ENCODE measurements at places on chromosomes 2 and 18.

GRCh38 chr18:24930971-24931370, 421.0 kb downstream of the ZNF521 start:
- no peak for DNase-seq

DNA sequence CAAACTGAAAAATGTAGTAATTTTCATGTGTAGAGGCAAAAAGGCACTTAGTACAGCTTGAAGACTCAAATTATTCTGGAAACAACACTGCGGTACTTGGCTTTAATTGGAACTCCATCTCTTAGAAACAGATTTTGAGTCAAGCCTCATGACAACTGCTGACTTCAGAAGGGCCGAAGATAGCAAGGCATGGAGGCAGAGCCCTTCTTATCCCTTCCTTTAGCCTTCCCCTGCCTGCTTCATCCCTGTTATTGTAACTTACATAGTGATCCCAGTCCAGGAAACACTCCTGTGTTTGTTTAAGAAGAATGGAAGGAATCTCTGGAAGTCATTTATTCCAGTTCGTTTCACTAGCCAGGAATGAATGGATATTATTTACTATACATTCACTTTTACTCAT, 110.9 kb upstream of the FAM98A start:
- DNase-seq, result no peak

- DNase-seq, result no peak
Observed at GRCh38 chr2:71680925-71681324, 227.6 kb downstream of the DYSF start.

GRCh38 chr2:190663348-190663747, 14.5 kb downstream of the NAB1 start:
- DNase-seq, result no peak

- DNase-seq, result no peak
Observed at GRCh38 chr18:42517896-42518295, 562.9 kb downstream of the PIK3C3 start.

GRCh38 chr2:72148837-72149555, 1.3 kb upstream of the CYP26B1 start:
- no peak for DNase-seq

GRCh38 chr18:658947-659533, 1.6 kb downstream of the TYMS start:
- DNase-seq, result no peak

DNA sequence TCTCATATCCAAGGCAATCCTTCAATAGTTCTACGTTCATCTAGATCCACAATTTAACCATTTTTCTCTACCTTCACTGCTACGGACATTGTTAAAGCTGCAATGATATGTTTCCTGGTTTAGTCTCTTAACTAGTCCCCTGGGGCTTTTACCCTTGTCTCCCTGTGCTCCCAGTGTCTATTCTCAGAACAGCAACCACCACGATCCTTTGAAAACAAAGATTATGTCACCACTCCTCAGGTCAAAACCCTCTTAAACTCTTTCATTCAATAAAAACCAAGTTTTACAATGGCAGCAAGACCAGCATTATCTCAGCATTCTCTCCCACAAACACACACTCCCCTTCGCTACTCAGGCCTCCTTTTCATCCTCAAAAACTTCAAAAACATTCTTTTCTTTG, 298.2 kb upstream of the CHST9 start:
- no peak for DNase-seq

GRCh38 chr18:77234504-77235365, 14.9 kb upstream of the GALR1 start:
- no peak for DNase-seq

DNA sequence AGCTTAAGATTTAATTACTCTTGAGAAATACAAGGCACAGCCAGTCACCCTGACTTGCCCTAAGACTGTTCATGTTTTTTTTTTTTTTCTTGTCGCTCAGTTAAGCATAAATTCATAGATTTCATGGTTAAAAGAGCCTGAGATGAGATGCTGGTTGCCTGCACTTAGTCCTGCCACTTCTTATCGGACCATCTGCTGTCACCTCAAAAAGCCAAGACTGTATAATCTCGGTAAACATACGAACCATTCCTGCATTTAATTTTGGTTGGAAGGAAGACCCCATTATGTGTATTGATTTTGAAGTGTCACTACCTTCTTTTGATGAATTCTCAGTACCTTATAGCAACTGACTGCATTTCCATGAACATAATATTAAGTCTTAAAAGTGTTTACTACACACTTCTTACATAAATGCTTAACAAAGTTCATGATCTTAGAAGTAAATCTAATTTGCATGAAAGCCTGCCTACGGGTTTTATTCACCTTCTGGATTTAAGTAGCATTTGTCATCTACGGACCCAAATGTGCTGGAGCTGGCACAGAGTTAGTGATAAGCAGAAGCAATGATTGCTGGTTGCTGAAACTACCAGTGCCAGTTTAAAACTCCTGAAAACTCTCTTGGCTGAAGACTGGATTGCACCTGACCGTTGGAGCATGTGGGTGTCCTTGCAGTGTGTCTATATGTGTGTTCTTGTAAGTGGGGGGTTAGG, 843.4 kb downstream of the TMEM182 start:
- DNase-seq, result no peak

DNA sequence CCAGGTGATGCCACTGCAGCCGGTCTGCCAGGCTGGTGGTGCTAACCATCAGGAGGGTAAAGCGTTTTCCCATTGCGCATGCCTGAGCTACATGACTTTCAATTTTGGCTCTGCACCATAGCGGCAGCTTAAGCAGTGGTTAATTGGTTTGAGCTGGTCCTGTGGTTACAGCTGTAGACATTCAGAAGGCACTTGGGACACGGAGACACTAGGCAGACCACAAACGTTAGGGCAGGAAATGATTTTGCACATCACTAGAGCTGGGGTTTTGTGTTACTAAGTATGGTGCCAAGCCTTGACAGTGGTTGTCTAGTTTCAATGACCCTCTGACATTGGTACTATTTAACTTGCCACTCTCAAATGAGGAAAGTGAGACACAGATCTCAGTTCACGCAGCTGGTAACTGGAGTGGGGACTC, 28.9 kb upstream of the CNOT11 start:
- peak; percentile 13 for DNase-seq

- DNase-seq, result no peak
Observed at GRCh38 chr2:46704041-46704440, 211.6 kb downstream of the MCFD2 start.

DNA sequence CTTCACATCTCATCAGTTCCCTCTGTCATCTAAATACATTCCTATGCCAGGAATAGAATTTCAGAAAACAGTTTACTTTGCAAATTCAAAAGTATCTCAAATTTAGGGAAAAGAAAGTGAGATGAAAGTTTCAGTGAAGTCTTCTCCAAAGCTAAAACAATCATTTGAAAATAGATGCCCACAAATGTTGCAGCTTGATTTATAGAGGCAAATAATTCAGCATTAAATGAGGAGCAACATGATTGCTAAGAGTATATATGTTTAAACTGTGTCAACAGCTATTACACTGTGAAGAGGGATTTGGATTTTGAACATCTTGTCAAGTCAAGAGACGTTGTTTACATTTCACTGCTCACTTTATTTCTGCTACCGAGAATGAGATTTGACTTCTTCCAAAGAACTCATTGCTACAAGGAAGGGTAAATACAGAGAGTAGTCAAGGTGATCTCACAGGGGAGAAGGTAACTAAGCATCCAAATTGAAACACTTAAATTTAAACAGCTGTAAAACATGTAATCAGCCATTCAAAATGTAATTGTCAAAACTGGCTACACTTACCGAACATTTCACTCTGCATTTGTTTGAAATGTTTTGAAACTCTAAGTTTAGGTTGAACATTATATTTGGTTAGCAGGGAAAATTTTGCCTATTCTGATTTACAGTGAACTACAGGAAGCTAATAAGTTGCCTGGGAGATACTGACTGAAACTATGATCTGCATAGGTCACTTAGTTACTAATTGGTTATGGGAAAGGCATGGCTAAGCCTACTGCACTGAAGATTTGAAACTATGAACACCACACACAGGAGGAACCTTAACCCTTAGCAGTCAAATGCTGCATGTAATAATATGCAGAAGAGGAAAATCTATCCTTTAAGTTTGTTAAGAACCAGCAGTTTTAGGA, 33.2 kb upstream of the GALNT3 start:
- DNase-seq, result no peak

GRCh38 chr2:239802185-239802649, 222.9 kb downstream of the NDUFA10 start:
- no peak for DNase-seq

GRCh38 chr2:11563784-11564666, 30.2 kb downstream of the GREB1 start:
- DNase-seq, result no peak

GRCh38 chr2:172792711-172793110, 57.1 kb downstream of the RAPGEF4 start:
- no peak for DNase-seq

DNA sequence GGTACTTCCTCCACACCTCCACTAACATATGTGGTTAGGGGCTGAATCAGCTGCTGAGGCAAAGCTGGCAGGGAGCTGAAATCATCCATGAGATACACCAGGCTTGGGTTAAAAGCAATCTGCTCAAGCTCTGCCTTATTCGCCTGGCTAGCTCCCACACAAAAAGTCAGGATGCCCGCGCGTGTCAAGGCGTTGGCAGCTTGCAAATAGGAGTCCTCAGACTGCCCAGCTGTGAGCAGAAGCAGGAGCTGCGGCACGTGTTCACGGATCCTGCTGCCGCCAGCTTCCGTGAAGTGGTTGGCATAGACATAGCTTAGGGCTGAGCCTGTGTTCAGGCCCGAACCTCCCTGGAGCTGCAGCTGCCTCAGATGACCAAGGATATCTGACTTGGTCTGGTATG, 35.3 kb downstream of the COL6A3 start:
- DNase-seq, result no peak

DNA sequence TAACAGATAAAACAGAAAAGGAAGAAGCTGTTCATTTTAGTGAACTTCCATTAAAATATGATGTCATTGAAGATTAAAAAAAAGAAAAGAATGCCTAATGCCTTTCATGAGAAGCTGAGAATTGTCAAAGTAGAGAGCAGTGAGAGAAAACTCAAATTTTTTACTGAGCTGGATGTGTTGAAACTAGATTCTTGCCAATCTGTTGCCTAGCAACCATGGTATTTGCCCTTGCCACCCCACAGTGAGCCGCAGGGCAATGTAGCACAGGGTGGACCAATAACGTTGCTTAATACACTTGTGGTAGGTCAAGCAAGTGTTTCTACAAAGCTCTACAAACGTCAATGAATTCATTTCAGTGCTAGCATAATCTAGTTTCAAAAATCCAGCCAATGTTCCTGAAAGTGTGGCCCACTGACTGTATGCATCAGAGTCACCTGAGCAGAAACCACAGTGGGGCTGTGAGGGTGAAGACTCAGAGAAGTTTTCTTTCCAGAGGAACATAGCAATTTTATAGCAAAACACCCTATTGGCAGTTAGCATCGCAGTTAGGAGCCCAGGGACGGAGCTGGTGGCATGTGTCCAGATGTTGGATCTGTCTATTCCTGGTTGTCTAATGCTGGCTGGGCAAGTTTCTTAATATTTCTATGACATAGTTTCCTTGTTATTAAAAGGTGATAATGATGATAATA, 132.2 kb downstream of the DOCK10 start:
- DNase-seq, result no peak

DNA sequence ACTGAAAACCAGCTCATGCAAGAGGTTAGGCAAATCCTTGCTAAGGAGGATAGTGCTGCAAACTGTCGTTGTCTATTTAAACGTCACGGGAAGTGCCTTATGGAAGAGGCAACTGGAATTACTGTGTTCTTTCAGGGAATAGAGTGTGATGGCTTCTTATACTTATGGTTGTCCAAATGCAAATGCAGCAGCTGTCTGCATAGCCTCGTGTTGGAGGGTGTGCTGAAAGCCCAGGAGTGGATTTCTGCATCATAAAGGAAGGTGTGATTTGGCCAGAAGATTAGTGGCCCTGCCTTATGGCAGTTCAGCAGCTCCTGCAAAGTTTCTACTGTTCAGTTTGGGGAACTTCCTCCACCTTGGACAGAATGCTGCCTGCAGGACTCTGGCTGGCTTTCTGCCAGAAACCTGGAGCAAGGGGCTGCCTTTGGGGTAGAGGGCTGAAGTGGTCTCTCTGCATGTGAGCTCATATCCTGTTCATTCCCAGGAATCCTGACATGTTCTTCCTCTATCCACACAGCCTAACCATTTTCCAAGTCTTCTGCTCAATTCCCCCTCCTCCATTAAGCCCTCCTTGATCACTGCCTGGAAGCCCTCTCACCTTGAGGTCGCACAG, 321.2 kb upstream of the CXCR4 start:
- DNase-seq, result no peak

Measured in T-helper 1 cell (primary cell).